ENCODE measurements at places on chromosomes 16 and 17. TPM values are rescaled to one million over a fixed set of nuclear protein-coding genes. Genes with fewer than 3 reads are reported as not detected.
A peak's percentile ranks its signal among the peaks of the same experiment; 100 is the strongest.

The CYBA gene
- 293 TPM for total RNA-seq

- no peak for DNase-seq
Measured at GRCh38 chr17:31461227-31461810, 69.8 kb downstream of the RAB11FIP4 start.

- peak; percentile 61 for DNase-seq
Measured at GRCh38 chr16:81445966-81446906, 1.6 kb downstream of the CMIP start.

The MSI2 gene
- total RNA-seq = 34.1 TPM

- no peak for DNase-seq
Measured at GRCh38 chr17:66691644-66692420, 143.1 kb upstream of the CACNG5 start.

Data from transverse colon (tissue), 4 donors.